ENCODE measurements at places on chromosomes 7 and 10.

GRCh38 chr10:86614853-86615252 is 39.5 kb upstream of the OPN4 start:
- DNase-seq = no peak

- DNase-seq = no peak
These were observed 148.6 kb downstream of the SUGCT start for GRCh38 chr7:40283391-40283790.

DNA sequence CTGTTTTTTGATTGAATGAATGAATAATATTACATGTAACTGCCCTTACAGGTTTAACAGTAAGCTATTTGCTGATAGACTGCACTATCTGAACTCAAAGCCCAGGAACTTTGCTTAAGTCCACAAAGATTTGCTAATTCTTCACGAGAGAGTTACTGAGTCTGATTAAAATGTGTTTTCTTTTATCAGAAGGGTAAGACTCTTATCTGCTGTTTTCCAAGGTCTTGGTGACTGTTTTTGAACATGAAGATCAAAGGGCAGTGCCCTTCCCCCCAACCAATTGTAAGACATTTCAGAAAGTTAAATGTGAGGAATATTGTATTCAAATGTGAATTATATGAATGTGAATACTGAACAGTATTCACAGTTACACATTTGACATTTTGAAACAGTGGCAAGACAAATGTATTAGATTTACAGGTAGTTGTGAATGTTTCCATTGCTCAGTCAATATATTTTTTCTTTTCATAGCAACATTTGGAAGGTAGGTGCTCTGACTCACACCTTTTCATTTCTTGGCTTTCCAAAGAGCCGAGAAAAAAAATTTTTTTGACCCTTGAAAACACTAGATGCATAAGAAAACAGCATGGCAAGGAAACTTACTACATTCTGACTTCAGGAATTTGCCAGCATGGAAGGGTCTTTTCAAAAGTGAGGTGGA is 62.7 kb downstream of the DKK1 start:
- DNase-seq = no peak

- DNase-seq = no peak
These were observed 8.4 kb upstream of the PVRIG start for GRCh38 chr7:100211342-100211780.

GRCh38 chr10:31584876-31585275 is 265.9 kb downstream of the ZEB1 start:
- no peak for DNase-seq

- no peak for DNase-seq
These were observed 137.3 kb downstream of the ELMO1 start for GRCh38 chr7:37311355-37311754.

DNA sequence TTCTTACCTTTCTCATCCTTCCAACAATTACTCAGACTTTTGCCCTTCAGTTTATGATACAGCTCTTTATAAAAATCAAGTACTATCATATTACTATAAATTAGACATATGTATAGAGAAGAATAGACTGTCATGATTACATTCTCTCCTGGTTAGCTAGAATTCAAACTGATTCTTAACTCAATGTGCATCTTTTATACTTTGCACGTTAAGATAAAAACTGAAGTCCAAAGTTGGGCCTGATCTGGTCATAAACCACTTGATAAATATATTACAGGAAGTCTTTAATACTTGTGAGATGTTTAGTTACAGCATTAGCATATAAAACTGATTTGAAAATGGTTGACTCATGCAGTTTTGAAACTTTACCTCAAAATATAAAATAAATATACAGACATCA is 2.6 kb downstream of the AGR3 start:
- no peak for DNase-seq

- no peak for DNase-seq
These were observed 48.1 kb downstream of the NEURL1 start for GRCh38 chr10:103541616-103542015.

GRCh38 chr7:116598861-116599260 is 73.1 kb upstream of the MET start:
- no peak for DNase-seq

DNA sequence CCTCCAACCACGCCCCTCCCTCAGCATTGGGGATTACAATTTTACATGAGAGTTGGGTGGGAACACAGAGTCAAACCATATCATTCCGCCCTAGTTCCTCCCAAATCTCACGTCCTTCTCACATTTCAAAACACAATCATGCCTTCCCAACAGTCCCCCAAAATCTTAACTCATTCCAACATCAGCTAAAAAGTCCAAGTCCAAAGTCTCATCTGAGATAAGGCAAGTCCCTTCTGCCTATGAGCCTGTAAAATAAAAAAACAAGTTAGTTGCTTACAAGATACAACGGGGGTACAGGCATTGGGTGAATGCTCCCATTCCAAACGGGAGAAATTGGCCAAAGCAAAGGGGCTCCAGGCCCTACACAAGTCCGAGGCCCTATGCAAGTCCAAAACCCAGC is 77.7 kb upstream of the CAPZA2 start:
- no peak for DNase-seq

Measured in SK-MEL-5 (cell line).